ENCODE measurements at places on chromosomes 5 and 9.
A peak's percentile ranks its signal among the peaks of the same experiment; 100 is the strongest.

DNA sequence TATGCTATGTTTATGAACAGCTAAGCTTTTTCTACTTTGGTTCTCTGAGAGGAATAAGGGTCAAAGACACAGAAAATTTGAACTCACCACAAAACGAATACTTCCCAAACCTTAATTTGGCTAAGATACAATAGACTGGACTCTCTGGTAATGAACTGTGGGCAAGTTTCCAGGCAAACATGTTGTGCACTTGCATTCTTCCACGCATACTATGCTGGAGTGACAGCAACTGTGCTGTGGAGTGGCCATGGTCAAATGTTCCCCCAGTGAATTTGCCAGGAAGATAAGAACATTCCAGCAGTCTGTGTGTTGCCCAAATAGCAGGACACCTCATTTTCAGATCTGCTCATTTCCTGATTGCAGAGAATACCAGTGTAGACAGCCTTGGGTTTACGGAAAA lies 275.3 kb upstream of the IL12B start:
- DNase-seq: no peak

DNA sequence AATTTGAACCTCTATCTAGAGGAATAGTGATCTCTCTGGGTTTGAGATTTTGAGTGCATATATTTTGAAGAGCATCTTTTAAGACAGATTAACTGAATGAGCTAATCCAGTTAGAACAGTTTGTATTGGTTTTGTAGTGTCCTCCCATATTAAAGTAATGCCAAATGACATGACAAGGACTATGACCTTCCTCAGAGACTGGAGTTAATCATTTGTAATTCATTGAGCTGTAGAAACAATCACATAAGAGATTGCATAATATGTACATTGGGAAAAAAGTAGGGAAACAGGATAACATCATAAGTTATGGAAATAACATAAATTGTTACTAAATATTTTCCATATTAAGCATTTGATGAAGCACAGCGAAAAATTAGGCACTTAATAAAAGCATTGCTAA lies 45.8 kb upstream of the PRDM9 start:
- no peak for DNase-seq

DNA sequence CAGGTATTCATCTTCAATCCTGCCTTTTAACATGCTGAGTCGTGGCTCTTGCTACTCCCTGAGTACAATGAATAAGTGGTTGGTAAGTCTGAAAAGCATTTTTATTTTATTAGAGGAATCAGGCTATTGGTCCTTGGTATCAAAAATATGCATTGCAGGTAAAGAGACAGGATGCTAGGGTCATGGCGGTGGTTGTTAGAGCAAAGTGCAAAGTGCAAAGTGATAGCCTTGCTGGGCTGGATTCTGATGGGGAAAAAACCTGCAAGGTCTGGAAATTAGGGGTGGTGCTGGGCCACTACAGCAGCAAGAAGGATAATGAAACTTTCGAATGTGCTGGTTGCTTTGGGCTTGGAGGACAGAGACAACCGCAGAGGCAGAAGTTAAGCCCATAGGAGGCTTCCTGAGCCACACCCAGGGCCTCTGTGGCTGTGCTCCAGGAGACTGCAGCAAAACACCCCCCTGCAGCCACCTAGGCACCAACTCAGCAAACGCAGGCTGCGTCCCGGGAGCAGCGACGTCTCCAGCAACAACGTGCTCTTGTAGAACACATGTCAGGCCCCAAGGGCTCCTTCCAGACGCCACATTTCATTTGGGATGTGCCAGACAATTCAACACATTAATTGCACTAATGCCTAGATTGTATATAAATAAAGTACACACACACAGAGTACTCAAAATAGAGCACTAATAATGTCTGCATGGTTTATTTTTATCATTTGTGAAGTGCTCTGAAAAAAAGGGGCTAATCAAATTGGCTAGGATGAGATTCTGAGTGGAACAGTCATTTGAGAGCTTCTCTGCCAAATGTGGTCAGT lies 149.8 kb upstream of the RAPGEF1 start:
- no peak for DNase-seq

GRCh38 chr5:96157077-96157780 lies 195.6 kb upstream of the ELL2 start:
- DNase-seq: no peak

GRCh38 chr9:105138306-105138801 lies 106.1 kb upstream of the SLC44A1 start:
- no peak for DNase-seq

GRCh38 chr5:1386274-1386717 lies 41.4 kb upstream of the CLPTM1L start:
- no peak for DNase-seq

GRCh38 chr5:96626956-96627355 lies 35.2 kb upstream of the CAST start:
- no peak for DNase-seq

- DNase-seq: no peak
Observed at GRCh38 chr9:68669218-68669617, 35.8 kb upstream of the PIP5K1B start.

DNA sequence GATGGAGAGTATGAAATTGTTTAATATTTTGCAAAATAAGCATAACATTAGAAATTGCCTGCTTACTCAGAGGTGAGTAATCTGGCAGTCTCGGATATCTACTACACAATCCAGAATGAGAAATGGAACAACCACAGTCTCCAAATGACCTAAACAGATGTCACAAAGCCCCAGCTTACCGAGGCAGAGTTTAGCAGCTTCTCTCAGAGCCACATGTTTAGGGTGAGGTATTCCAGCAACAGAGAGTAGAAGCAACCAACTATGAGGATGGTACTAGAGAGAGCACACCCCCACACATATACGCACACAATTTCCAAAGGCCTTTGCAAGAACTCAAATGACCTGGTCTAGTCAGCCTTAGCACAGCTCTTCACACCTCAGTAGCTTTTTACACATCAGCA lies 122.7 kb upstream of the LPAR1 start:
- no peak for DNase-seq

DNA sequence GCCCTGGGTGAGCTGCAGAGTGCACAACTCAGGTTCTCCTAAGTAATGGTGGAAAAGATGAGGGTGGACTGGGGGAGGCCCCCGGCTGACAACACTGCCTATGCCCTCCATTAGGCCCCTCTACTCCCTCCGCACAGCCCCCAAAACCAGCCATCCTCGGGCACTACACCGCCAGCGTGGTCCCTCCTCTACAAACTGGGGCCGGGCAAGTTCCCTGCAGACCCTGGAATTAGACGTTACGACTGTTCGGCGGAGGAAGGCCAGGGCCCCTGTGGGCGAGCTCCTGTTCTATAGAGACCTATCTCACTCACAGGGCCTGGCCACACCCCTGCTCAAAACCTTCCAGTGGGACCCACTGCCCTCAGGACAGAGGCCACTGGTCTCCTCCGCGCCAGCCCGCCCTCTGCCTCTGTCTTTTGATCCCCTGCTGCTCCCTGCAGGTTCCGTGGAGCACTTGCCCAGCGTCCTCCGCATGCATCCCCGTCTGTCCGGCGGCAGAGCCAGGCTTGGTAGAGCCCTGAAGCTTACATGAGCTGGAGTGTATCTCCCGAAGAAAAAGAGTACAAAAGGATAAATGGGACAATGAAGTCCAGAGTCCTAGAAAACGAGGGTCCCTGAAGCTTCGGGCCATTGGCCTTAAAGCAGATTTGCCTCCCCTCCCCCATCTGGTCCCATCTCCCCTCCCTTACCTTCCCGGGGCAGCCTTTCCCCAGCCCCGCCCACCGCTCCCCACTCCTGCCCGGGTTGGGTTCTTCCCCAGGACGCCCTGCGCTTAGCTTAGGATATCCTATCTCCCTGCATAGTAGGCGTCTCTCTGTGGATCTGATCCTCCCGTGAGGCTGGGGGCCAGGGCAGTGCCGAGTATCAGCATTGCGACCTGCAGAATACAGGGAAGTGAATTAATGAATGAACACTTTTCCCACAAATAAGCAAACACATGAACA lies 71.3 kb downstream of the HRH2 start:
- DNase-seq: no peak

- DNase-seq: no peak
Observed at GRCh38 chr5:50995285-50995942, 329.0 kb downstream of the PARP8 start.

- no peak for DNase-seq
Observed at GRCh38 chr5:148147415-148147814, 20.9 kb upstream of the SPINK14 start.

DNA sequence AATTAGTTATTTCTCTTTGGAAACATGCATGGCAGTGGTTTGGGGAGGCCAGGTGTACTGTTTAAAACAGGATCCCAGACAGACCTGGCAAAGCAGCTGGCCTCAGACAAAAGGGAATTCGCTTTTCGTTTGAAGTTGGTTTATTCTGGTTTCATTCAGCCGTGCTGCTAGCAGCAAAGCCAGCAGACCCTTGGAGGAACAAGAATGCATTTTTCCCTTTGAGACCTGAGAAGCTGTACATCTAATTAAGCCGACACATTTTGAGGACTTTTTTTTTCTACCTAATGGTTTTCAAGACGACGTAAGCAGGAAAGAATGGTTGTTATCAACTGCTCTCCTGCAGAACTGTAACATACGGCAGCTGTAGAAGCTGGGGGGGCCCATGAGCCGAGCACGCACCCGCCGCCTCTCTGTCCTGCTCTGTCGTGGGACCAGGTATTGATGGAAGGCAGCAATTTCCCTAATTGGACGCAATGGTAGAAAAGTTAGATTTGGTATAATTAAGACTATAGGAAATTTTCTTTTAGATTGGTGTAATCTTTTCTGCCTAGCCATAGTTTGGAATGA lies 13.6 kb downstream of the PLEKHG4B start:
- DNase-seq: no peak

DNA sequence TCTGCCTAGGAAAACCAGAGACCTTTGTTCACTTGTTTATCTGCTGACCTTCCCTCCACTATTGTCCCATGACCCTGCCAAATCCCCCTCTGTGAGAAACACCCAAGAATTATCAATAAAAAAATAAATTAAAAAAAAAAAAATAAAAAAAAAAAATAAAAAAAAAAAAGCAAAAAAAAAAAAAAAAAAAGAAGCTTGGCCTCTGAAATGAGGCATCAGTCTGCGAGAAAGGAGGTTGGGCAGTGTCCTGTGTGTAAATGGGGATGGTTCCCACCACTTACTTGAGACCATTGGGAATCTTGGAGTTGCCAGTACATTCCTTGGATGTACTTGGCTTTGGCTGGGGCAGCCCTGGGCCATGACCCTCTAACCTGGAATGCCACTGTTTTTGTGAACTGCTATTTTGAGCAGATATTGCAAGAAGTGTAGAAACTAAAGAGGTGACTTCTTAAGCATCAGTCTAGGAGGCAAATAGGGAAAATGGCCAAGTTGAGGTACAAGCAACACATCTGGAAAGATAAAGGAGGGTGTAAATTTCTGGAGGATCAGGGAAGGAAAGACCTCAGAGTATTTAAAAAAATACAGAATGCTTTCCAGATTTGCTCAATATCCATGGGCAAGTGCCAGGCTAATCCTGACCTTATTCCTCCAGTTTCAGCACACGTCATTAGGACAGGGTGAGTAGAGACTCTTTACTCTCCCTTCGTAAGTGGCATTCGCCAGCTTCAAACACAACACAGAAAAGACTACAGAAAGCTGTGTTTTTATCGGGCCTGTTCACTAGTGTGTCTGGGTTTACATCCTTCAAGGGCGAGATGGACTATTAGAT lies 58.1 kb downstream of the HSPA4 start:
- no peak for DNase-seq

DNA sequence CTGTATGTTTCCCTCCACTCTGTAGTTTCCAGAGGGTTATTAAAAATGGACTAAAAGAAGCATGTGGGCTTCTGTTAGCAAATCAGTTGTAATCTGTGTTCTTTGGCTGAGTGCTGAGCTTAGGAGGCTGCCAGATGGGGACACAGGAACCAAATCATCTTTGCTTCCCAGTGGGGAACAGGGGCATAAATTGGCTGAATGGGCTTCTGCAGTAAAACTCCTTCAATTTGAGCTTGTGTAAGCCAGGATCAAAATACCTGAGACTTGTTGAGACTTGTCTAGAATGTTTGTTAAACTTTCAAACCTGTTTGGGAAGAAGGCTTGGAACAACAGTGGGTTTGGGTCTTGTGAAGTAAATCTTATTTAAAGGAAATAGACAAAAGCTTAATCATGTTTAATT lies 32.2 kb upstream of the TNFAIP8 start:
- DNase-seq: no peak

GRCh38 chr5:88881571-88881971 lies 1.4 kb downstream of the MEF2C start:
- DNase-seq: no peak

DNA sequence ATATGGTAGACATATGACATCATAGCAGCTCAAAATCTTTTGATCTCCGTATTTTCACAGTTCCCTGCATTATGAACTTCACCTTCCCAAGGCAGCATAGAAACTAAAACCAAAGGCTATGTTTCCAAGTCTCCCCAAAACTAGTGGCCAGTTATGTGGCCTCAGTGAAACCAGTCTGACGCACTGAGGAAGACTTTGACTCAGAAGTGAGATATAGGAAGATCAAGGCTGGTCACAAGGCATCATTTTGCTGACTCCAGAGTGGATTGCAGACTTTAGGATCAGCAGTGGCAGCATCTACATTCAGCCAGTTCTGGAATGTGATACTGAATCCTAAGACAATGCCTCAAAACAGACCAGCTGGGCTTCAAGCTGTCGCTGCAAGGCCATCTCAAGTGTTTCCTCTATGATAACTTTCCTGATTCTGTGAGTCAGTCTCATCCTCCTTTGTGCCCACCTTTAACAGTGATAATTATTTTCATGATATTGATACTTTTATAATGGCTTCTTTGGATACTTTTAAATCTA lies 34.4 kb upstream of the ELL2 start:
- no peak for DNase-seq

DNA sequence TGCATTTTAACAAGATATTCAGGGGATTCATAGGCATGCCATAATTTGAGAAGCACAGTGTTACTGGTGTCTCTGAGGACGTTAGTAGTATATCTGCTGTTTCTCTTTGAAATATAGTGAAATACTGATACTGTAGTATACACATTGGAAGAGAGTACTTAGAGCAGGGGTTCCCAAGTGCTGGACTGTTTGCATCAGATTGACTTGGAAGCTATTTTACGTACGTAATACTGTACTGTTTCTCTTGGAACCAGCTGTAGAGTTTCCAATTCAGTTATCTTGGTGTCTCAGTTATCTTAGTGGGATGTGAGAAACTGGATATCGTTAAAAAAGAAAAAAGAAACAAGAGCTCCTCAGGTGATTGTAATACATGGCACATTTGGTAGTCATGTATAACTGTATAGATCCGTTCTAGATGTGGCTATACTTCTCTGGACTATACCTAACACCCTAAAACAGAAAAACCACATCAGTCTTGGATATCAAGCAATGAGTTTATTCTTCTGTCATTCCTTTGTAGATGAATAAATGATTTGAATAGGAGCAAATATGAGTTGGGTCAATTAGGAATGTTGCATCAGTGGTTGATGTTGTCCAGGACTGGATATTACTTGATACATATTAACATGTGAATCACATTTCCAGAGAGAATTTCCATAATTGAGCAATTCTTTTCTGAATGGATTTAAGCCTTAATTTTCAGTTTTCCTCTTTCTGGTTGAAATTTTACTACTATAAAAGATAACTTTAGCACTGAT lies 33.4 kb downstream of the PRRC1 start:
- no peak for DNase-seq

- DNase-seq: no peak
Observed at GRCh38 chr9:111728617-111729366, 65.9 kb downstream of the SHOC1 start.

- DNase-seq: no peak
Observed at GRCh38 chr9:27654629-27655285, 81.5 kb upstream of the C9orf72 start.

- DNase-seq: no peak
Observed at GRCh38 chr5:82356808-82357671, 78.9 kb upstream of the RPS23 start.

GRCh38 chr5:171308453-171309275 lies at the start of gene TLX3:
Gene TLX3 (plus strand): TSS chr5:171309248. CDS start chr5:171309366, 118 bp downstream.
- DNase-seq: no peak

- DNase-seq: peak; percentile 81
Observed at GRCh38 chr9:5628530-5629311, at the start of gene RIC1. Gene RIC1 (plus strand): TSS chr9:5629107. CDS start chr9:5629310, 203 bp downstream.
